ENCODE measurements at places on chromosomes 5 and 9. TPM values are rescaled to one million over a fixed set of nuclear protein-coding genes. Genes with fewer than 3 reads are reported as not detected.

GRCh38 chr5:134708301-134708700, 30.0 kb upstream of the CAMLG start:
- no peak for DNase-seq

DNA sequence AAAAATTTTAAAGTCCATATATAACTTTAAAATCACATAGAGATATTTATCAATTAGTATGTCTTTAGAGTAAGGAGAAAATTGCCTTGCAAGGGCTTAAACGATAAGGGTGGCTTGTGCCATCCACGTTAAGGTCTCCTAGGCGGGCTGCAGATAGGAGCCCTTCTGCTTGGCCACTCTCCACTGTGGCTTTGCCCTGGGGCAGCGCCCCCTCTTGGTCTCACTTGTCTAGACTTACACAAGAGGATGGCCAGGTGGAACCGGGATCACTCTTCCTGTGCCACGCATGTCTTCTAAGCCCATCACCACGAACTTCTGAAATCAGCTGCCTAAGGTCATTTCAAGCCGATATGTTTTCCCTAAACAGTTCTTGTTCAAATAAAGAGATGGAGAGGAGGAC, 2.9 kb downstream of the FPGS start:
- no peak for DNase-seq

KCTD16 gene
- 0.02 TPM for polyA plus RNA-seq

DNA sequence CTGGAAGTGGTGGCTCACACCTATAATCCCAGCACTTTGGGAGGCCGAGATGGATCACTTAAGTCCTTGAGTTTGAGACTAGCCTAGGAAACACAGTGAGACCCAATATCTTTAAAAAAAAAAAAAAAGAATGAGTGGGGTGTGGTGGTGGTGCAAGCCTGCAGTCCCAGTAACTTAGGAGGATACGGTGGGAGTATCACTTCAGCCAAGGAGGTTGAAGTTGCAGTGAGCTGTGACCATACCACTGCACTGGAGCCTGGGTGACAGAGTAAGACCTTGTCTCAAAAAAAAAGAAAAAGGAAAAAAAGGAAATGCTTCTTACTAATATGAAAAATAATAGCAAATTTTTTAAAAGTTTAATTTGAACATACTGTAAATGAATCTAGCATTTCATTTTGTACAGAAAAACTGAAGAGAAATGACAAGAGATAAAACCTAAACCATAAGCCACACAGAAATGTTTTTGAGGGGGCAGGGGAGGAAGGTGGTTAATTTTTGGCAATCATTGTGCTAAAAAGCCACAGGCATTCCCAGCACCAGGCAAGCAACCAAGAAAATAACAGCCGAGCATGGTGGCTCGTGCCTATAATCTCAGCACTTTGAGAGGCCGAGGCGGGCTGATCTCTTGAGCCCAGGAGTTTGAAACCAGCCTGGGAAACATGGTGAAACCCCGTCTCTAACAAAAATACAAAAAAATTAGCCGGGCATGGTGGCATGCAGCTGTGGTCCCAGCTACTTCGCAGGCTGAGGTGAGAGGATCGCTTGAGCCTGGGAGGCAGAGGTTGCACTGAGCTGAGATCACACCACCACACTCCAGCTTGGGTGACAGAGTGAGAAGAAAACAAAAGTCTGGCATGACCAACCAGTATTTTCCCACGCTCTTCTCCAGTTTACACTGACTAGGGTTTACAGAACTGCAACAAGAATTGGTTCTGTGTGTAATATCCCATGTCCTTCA, 114.5 kb upstream of the NR5A1 start:
- no peak for DNase-seq

MEIKIN gene
- polyA plus RNA-seq = not detected

MEF2C gene
- 0.09 TPM for polyA plus RNA-seq

GRCh38 chr5:147743678-147744374, 38.7 kb downstream of the JAKMIP2 start:
- no peak for DNase-seq

DNA sequence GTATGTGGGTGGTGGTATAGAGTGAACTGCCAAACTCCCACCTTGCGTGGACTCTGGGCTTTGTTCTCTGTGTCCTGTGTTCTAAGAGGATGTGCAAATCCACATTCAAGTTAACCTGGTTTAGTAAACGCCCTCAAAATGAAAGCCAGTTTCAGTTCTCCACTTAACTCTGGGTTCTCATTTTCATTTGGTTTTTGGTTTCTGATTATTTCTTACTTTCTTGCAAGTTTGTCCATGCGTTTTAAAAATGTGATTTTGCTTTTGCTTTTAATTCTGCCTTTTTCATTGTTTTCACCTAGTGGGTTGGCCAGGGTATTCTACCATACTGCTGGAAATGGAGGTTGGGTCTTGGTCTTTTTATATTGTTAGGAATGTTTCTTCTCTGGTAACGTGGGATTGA, 38.2 kb downstream of the GALNT10 start:
- DNase-seq = no peak

DNA sequence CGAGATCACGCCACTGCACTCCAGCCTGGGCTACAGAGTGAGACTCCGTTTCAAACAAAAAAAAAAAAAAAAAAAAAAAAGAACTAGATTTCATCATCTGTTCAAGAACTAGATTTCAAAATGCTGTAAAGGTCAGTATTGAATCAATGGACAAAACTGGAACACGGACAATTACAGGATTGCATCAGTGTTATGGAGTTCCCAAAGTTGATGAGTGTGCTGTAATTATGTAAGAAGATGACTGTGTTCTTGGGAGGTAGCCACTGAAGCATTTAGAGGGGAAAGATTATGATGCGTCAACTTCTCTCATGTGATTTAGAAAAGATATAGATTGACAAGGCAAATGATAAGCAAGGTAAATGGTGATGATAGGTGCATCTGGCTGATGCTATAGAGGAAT, 6.5 kb downstream of the FAM240B start:
- DNase-seq = peak; percentile 34

DNA sequence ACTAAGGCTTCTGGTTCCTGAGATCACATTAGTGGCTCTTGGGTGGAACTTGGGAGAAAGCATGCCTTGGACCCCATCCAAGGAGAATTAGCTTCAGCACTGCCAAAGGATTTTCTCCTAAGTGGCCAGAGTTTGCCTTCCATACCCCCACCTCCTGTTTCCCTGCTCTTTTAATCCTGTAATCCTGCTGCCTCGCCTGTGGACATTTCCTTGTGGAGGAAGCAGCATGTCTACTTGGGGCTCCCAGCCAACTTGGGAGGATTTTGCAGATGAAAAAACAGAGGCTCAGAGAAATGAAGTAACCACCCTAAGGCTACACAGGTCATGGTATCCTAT, 1.6 kb downstream of the ARSI start:
- no peak for DNase-seq

- no peak for DNase-seq
Measured at GRCh38 chr5:56848206-56848605, 32.9 kb downstream of the MAP3K1 start.

GRCh38 chr5:144236499-144236898, 65.8 kb downstream of the KCTD16 start:
- DNase-seq = no peak

GZMA gene
- polyA plus RNA-seq = not detected

CDH18 gene
- polyA plus RNA-seq = not detected

- DNase-seq = no peak
Measured at GRCh38 chr5:164153469-164154172, 648.2 kb downstream of the MAT2B start.

NUTM2F gene
- polyA plus RNA-seq = not detected

- no peak for DNase-seq
Measured at GRCh38 chr5:178291161-178291561, 58.6 kb upstream of the PHYKPL start.

- peak; percentile 47 for DNase-seq
Measured at GRCh38 chr5:14270209-14270702, 127.1 kb downstream of the TRIO start.

- DNase-seq = no peak
Measured at GRCh38 chr5:133427121-133427777, 185.1 kb downstream of the FSTL4 start.

GRCh38 chr5:138726848-138727247, 26.4 kb upstream of the CTNNA1 start:
- no peak for DNase-seq

HAPLN1 gene
- not detected for polyA plus RNA-seq

DNA sequence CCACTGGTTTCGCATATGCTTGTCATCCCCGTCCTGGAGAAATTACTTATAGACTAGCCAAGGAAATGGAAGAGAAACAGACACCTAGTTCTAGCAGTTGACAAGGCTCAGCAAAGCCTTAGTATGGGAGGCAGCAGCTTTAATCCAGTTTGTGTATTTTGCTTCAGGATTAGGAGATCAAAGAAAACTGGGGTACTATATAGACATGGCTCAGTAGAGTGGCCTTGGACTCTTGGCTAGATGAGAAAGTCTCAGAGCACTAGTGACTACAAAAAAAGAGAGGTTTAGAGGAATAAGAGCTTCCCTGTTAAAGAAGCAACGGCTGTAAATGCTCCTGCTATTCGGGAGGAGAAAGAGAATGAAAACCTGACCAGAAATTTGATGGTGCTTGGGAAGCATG, 349.1 kb downstream of the CTNND2 start:
- no peak for DNase-seq

DNA sequence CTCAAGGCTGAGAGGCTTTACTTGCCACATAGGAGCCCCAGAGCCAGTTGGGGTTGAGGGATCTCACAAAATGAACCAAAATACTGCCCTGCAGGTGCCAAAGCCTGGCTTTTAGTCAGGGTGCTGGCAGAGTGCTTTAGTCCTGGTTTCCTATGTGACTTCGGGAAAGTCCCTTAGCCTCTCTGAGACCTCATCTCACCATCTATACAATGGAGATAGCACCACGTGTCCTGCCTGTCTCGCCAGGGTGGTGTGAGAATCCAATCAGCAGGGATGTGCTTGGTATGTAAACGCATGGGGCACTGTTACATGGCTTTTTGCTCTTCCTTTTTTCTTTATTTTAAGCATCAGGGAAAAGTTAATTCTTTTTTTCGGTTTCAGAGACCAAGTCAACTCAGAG, 68.3 kb downstream of the SHB start:
- no peak for DNase-seq

DNA sequence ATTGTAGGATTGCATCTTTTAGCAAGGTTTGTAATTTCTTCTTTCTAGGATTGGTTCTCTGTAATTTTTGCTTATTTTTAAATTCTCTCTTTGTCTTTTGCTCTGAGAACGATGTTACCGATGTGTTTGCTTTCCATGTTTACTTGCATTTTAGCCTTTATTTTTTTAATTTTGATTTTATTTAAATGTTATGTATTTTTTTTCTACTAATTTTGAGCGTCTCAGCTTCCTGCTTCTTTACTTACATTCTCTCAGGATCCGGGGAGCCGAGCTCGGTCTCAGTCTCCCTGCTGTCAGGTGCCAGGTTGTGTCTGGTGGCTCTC, 20.9 kb downstream of the ANXA2R start:
- DNase-seq = peak; percentile 13

DNA sequence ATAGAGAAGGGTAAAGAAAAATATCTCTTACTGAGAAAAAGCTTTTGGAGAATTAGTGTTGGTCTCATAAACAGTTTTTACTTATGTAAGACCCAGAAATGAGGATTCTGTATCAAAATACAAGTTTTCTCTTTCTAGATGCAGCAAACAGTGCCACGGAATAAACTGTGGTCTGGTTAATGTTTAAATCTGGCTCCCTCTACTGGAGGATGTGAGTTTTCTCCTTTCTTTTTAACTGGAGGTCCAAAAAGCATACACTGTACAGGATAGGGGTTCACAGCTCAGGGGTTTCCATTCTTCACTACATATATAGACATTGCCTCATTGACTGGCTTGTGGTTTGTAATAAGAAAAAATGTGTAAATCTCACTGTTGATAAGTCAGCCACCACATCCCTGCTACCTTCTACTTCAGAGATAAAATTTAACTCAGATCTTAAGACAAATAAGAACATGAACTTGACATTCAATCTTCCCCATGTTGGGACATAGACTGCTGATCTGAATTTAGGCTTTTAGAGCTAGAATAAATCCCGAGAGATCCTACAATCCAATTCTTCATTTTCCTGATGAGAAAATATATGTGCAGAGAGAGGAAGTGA, 98.9 kb downstream of the CFAP95 start:
- peak; percentile 48 for DNase-seq

ELOVL7 gene
- 2.5 TPM for polyA plus RNA-seq

DNA sequence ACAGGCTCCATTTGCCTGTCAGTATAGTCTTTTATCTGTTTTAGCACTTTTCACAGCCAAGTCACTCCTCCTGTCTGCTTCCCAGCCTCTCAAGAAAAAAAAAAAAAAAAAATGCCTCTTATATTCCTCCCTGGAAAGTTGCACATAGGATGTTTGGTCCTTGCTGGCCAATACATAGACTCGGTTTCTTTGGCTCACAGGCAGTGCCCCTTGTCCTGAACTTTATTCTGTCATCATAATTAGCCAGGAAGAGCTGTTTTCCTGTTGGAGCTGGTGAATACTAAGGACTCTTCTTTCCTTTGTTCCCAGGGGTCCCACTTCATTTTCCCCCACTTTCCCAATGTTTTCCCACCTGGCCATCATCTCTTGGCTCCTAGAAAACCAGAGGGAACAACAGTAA, 191.2 kb downstream of the NR3C1 start:
- DNase-seq = no peak

GRCh38 chr5:139696167-139696893, 48.2 kb downstream of the CXXC5 start:
- no peak for DNase-seq

GRCh38 chr5:164235300-164235891, 730.0 kb downstream of the MAT2B start:
- no peak for DNase-seq

GRCh38 chr9:131423171-131423581, 29.3 kb downstream of the PRRC2B start:
- DNase-seq = peak; percentile 96

DNA sequence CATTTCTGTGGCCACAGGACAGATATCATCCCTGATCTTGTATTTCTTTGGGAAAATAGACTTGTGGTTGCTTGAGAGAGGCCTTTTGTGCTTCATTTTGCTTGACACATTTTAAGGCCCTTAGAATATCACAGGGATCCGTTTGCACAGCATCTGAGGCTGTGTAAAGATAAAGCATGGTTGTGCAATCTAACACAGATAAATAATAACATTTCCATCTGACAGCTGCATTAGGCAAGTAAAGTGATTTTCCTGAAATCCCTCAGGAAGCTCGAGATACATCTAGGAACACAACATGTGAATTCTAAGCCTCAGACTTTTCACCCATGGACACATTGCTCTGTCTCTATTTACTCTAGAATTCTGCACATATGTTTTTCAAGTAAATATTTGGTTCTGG, 212.8 kb upstream of the ADAMTSL1 start:
- no peak for DNase-seq

- no peak for DNase-seq
Measured at GRCh38 chr9:5690278-5690677, 61.4 kb downstream of the RIC1 start.

DNA sequence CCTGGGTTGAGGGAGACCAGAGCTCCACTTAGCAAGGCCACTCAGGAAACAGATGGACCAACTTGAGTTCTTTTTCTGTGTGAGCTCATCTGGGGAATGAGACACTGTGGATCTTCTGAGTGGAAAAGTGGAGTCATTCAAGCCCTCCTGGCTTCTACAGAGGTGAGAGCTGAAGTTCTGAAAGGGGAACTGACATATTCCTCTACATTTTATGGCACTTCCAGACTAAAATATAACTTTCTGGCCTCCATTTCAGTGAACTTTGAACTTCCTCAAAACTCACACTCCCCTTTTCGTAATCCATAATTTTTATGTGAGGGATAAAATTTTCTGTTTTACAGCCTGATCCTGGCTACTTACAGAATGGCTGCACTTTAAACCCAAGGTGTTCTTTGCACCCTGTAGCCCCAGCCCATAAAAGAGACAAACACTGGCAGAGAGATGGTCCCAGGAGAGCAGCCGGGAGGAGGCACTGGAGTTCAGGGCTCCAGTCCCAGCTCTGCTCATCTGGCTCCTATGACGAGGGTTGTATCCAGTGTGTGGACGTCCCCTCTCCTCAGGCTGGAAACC, 10.8 kb downstream of the SPAAR start:
- no peak for DNase-seq
